ENCODE measurements at places on chromosomes 1 and 21.

GRCh38 chr1:89068291-89068690 is 3.3 kb upstream of the GBP1 start:
- DNase-seq, result no peak

DNA sequence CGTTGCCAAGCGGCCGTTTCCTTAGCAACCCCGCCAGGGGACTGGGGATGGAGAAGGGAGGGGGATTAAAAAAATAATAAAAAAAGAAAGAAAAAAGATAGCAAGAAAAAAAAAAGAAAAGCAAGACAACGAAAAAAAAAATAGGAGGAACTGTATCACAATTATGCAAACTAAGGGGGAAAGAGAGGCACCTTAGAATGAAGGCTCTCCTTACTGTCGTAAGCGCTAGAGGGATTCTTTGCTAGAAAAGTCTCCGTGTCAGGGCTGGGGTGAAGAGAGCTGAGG is 625 bp upstream of the NEGR1 start:
- DNase-seq, result no peak

DNA sequence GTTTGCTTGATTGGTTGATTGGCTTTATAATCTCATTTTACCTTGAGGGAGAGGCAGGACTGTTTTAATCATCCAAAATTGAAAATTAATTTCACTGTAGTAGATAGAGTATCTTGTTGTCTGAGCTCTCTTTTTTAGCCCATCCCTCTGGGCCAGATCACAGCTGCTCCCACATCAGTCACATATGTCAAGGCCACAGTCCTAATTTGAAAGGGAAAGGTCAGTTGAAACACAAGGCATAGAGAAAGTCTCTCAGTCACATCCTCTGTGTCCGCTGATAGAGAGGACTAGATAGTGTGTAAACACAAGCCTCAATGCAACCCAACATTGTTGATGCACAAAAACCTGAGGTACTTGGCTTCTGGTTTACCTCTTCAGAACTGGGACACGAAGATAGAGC is 6.8 kb downstream of the C1orf74 start:
- DNase-seq, result no peak

GRCh38 chr1:72178266-72178665 is 104.1 kb downstream of the NEGR1 start:
- DNase-seq, result no peak

DNA sequence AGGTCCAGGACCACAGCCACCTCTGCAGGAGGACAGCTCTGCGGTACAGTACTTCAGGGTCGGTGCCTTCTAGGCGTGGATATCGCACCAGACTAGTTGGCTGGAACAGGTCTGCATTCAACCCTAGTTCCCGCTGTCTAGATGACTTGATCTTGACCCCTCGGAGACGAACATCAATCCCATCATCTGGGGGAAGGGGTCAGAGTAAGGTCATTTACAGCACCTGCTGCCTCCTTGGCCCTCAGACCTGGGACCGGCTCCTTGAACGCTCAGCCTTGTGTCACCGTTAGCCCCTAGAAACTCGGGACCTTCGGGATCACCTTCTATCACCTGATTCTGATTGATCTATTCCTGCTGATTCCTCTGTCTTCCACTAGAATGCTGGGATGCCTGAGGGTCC is 2.6 kb downstream of the HECTD3 start:
- no peak for DNase-seq
